ENCODE measurements at places on chromosomes 16 and 17.

DNA sequence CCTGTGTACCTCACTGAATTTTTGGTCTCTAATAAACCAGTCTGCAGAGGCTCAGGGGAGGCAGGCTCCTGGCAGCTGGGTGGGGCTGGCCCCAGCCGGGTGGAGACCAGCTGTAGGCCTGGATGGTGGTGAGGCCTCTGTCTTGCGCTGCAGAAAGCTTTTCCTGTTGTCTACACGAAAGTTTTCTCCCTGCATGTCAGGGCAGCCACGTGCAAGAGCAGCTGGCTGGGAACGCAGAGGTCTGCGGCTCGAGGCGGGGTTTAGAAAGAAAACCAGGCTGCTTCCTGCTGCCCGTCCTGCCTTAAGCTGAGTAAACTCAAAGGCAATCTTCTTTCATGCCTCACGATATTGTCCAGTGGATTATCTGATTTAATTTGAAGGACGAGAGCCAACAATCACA lies 2.4 kb downstream of the SERPINF1 start:
- DNase-seq = no peak

DNA sequence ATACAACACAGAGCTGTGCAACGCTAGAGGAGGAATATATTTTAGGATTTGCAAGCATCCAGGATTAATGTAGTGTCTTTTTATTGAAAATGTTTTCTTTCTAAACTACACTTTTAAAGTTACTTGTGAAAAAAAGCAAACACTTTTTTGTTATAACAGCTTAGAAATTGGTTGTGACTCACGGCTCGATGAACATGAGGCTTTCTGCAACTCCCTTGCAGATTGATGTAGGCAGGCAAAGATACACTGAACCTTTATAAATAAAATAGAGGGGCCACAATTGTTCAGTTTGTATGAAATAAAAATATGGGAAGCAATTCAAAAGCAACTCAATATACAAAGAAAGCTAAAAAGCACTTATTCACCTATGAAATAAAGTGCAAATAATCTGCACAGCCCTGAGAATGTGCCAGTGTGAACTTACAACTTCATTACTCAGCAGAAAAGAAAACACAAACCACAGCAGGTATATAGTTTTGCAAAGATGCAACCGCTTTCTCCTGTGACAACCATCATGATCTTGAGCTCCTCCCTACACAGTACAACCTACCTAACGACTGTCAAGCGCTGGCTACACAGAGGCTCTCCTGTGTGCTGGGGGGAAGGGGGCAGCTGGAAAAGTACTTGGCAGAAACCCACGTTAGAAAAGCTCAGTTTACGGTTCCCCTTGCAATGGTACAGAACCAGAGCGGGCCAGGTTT lies 948 bp downstream of the LUC7L start:
- DNase-seq = no peak

DNA sequence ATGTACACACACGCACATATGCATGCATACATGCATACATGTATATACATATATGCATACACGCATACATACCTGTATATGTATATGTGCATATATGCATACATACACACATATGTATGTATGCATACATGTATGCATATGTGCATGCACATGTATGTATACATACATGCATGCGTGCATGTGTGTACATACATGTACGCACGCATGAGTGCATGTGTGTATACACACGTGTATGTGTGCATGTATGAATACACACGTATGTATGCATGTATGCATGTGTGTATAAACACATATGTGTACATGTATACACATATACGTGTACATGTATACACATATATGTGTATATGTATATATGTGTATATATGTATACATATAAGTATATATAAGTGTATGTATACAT lies 28.5 kb upstream of the DLX3 start:
- no peak for DNase-seq

GRCh38 chr17:76268015-76268749 lies 3.0 kb downstream of the UBALD2 start:
- DNase-seq = no peak

- DNase-seq = peak; percentile 11
Observed at GRCh38 chr16:73921295-73921694, 375.3 kb upstream of the PSMD7 start.

GRCh38 chr17:57832314-57833178 lies 17.3 kb downstream of the MRPS23 start:
- DNase-seq = no peak

GRCh38 chr16:79997257-79997656 lies 396.7 kb upstream of the MAF start:
- DNase-seq = no peak

DNA sequence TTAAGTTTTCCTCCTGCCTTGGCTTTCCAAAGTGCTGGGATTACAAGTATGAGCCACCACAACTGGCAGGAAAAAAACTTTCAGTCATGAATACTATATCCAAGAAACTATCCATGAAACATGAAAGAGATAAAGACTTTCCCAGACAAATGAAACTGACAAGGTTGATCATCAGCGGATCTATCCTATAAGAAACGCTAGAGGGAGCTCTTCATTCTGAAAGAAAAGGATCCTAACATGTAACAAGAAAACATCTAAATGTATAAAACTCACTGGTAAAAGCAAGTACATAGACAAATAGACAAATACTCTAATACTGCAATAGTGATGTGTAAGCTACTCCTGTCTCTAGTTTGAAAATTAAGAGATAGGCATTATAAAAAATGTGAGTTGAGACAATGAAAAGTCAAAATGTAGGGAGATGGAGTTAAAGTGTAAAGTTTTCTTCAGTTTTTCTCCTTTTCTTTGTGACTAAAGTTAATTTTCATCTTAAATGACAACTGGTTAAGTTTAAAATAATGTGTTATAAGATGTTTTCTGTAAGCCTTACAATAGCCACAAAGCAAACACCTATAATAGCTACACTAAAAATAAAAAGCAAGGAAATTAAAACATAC lies 79.6 kb upstream of the TEKT1 start:
- DNase-seq = no peak

DNA sequence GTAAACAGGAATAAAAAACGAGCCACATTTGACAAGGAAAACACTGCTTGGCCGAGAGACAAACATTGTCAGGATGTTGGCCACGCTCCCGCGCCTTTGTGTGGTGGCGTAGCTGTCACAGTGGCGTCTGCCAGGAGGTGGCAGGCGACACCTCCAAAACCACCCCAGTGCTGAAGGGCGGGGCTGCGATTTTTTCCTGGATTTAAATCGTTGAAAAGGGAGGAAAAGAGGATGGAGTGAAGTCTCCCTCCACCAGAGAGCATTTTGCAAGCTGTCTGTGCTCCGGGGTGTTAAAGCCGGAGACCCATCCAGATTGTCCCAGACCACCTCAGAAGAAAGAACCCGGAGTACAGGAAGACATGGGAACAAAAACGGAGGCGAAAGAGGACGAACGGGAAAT lies 12.7 kb downstream of the MRM3 start:
- DNase-seq = no peak

- no peak for DNase-seq
Observed at GRCh38 chr17:39568702-39569101, 39.0 kb downstream of the NEUROD2 start.

DNA sequence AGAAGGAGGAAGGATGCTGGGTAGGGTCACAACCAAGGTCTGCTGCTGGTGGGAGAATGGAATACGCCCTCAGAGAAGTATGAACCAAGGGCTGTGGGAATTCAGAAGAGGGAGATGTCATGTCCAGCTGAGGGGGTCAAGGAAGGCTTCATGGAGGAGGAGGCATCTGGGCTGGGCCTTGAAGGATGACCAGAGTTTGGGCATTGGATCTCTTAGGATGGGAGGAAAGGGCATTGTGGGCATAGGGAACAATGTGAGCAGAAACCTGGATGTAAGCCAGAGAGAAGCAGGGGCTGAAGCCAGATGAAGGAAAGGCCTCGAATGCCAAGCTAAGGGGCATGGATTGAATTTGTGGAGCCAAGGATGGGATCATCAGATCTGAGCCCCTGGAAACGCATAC lies 49.2 kb upstream of the MAP3K14 start:
- no peak for DNase-seq

DNA sequence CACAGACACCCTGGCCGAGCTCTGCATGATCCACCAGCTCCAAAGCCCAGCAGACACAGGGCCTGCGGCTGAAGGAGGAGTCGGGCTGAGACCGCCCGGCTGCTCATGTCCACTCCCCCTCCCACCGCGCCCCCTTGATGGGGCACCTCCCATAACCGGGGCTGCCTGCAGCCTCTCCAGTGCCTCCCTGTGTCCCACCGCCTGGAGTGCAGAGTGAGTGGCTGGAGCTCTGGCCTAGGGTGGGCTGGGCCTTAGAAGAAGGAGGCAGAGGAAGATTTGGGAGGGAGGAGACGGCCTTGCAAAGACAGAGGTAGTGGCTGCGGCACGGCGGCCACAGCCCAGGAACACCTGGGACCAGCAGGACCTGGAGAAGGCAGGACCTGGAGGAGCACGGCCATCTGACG lies 4.0 kb downstream of the CBFA2T3 start:
- no peak for DNase-seq
